ENCODE measurements at places on chromosomes 6 and 20.

GRCh38 chr6:7763881-7764280 is 38.0 kb downstream of the BMP6 start:
- no peak for DNase-seq

DNA sequence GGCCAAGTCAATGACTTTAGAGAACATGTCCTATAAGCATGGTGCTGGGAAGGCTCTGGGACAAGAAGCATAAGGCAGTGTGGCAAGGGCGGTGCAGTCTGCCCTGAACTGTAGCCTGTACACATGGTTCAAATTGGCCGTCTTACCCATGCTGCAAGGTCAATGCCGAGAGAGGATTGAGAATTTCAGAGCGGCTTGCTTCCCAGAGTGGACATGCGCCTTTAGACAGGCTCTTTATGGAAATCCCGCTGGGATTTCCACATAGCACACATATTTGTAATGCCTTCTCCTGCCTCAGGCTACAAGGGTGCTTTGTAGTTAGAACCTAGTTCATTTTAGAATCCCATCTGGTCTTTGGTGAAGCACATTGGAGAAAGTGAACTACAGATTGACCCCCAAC is 36.1 kb upstream of the CEP162 start:
- DNase-seq: no peak

GRCh38 chr6:85792254-85792653 is 149.6 kb upstream of the SYNCRIP start:
- no peak for DNase-seq

DNA sequence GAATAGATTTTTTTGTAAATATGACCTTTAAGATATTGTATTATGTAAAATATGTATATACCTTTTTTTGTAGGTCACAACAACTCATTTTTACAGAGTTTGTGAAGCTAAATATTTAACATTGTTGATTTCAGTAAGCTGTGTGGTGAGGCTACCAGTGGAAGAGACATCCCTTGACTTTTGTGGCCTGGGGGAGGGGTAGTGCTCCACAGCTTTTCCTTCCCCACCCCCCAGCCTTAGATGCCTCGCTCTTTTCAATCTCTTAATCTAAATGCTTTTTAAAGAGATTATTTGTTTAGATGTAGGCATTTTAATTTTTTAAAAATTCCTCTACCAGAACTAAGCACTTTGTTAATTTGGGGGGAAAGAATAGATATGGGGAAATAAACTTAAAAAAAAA is 130.9 kb downstream of the SULF2 start:
- no peak for DNase-seq

DNA sequence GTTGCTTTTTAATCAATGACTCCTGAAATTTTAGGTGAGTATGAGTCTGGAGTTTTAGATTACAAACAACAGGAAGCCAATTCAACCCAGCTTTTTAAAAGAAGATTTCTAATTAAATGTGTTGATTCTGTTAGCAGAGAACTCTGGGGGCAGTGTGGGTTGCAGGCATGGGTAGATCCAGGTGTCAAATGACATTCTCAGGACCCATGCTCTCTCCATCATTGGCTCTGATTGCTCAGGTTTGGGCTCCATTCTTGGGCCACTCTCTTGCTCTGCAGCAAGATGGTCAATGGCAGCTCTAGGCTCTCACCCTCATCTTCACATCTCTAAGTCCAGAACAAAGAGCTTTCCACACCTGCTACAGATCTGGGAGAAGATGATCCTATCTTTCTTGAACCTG is 463.7 kb downstream of the PREX1 start:
- no peak for DNase-seq

GRCh38 chr6:143191361-143191760 is 130.7 kb downstream of the AIG1 start:
- no peak for DNase-seq

DNA sequence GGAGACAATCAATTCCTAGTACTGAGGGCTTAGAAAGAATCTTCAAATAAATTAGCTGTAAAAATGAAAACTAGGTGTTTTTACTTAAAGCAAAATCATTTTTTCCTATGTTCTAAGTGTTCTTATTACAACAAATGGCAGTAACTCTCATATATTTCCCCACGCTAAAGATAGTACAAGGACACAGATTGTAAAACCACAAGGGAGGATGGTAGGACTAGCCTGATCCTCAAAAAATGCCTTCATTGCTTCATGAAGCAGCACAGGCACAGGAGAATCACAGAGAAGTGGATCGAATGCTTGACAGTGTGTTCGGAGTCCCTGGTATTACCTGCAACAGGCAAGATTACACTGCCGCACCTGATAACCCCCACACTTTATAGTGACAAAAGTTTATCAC is 58.5 kb downstream of the SAMD3 start:
- DNase-seq: no peak

DNA sequence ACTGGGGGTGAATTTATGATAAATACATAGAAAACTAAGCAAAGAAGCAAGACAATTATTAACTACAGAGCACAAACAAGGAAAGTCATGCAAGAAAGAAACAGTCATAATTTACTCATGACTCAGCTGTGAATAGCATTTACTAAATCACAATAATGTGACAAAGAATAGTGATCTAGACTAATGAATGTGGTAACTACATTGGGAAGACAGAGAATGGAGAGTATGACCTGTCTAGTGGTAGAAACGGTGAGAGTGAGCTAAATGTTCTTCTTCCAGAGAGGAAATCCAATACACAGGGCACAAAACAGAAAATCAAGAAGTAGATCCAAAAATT is 153.5 kb upstream of the DST start:
- no peak for DNase-seq

DNA sequence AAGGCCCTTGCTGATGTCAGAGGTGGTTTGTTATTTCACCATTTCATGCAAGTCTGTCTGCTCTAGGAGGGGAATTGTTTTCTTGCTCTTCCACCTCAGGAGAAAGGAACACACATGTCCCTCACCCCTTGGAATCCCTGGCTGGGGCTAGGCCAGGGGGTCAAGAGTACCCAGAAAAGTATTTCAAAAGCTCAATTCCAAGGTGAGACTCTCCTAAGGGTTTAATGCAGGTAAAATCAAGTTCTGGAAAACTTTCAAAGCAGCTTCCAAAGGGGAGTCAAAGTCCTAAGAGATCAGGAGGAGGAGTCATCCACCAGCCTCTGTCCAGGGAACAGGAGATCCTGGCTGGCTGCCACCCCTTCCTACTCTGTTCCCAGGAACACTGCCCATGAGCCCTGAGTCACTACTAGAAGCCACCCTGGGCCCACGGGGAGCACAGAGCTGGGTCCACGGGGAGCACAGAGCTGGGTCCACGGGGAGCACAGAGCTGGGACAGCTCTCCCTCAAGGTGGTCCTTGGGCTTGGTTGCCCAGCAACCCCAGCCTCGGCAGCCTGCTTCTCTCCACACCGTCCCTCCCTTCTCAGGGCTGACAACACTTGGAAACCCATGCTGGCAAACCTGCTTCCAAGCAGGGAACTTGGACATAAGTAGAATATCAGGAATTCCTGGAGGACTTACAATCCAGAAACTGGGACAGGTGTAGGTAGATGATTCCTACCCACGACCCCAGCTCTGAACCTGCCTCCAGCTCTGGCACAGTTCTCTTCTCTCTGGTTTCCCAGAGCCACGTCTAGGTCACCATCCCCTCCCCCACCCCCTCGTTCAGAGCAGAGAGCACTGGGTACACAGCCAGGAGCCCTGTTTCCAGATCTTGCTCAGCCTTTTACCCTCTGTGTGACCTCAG is 35.3 kb upstream of the CDKN1A start:
- DNase-seq: no peak

DNA sequence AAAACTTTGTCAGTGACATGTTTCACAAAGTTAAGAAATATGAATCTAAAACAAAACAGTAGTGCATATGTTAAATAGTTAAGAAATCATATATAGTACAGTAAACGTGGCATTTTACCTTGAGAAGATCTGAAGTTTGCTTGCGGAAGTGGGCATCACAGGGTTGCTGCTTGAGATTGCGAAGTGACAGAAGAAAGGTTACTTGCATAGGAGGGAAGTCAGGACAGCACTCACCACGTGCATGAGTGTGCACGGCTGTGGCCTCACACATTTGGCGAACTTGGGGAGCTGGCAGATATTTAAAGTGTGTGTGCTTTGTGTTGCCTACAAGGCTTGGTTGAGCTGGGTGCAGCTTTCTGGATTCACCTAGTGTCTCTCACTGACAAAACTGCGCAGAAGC is 431.5 kb upstream of the ARID1B start:
- DNase-seq: no peak

- DNase-seq: no peak
These were observed 17.4 kb upstream of the SIRPB2 start for GRCh38 chr20:1508574-1508973.

- no peak for DNase-seq
These were observed 47.2 kb downstream of the TRIM38 start for GRCh38 chr6:26009817-26010216.

GRCh38 chr6:141562851-141563763 is 569.6 kb upstream of the GJE1 start:
- peak; percentile 19 for DNase-seq

- no peak for DNase-seq
These were observed 406.5 kb upstream of the CHD6 start for GRCh38 chr20:42024653-42025052.

DNA sequence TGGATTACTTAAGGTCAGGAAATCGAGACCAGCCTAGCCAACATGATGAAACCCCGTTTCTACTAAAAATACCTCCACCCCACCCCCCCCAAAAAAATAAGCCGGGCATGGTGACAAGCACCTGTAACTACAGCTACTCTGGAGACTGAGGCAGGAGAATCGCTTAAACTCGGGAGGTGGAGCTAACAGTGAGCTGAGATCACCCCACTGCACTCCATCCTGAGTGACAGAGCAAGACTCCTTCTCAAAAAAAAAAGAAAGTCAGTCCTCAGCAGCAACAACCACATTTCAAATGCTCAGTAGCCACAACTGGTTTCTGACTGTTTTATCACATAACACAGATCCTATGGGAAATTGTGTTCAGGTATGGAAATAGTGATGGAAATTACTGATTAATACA is 135.3 kb downstream of the HFE start:
- no peak for DNase-seq

GRCh38 chr20:53940907-53941545 is 129.4 kb downstream of the BCAS1 start:
- no peak for DNase-seq

Measured in activated CD8-positive, alpha-beta memory T cell treated with anti-CD3 and anti-CD28 coated beads for 1 hour (primary cell).